ENCODE measurements at places on chromosomes 16 and 17.

DNA sequence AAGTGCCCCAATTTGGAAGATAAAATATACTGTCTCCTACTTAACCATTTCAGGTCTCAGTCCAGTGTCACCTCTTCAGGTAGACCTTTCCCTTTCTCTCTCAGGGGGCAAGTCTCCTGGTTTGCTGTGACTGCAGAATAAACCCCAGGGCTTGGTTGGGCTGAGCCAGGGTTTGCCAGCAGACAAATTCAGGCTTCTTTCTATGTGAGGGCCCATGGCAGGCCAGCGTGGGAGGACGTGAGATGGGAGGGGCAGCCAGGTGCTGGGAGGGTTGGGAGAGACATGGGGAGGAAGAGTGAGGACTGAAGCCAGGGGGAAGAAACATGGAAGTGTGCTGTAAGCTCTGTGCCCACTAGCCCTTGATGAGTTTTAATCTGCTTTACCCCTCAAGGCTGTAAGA is 163.2 kb downstream of the SPECC1 start:
- no peak for DNase-seq

- no peak for DNase-seq
Observed at GRCh38 chr16:54277845-54278703, 8.5 kb downstream of the IRX3 start.

- no peak for DNase-seq
Observed at GRCh38 chr17:50269477-50270434, 4.5 kb upstream of the TMEM92 start.

DNA sequence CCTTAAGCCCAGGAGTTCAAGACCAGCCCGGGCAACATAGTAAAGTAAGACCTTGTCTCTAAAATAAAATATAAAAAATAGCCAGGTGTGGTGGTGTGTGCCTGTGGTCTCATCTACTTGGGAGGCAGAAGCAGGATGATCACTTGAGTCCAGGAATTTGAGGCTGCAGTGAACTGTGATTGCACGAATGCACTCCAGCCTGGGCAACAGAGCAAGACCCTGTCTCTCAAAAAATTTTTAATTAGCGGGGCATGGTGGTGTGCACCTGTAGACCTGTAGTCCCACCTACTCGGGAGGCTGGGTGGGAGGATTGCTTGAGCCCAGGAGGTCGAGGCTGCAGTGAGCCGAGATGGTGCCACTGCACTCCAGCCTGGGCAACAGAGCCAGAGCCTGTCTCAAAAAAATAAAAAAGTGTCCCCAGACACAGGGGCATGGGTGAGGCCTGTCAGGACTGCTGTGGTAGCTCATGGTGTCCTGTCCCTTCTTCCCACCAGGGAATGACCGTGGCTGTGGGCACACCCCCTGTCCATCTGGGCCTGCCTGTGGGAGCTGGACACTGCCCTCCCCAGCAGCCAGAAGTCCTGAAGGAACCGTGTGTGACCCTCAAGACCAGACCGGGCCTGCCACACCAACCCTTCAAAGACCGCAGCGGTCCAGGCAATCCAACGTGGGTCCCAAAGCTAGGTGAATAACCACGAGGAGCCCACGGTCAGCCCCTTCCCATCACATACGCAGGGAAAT is 30.8 kb upstream of the GAA start:
- no peak for DNase-seq

DNA sequence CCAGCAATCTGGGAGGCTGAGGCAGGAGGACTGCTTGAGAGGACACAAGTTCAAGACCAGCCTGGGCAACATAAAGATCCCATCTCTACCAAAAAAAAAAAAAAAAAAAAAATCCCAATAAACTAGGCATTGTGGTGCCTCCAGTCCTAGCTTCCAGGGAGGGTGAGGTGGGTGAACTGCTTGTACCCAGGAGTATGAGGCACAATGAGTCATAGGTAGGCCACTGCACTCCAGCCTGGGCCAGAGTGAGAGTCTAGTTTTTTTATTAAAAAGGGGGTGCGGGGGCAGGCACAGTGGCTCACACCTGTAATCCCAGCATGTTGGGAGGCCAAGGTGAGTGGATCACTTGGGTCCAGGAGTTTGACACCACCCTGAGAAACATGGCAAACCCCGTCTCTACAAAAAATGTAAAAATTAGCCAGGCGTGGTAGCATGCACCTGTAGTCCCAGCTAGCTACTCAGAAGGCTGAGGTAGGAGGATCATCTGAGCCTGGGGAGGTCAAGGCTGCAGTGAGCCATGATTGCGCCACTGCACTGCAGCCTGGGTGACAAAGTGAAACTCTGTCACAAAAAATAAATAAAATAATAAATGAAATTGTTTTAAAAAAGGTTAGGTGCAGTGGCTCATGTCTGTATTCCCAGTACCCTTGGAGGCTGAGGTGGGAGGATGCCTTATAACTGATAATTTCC is 7.8 kb upstream of the CHST6 start:
- no peak for DNase-seq

DNA sequence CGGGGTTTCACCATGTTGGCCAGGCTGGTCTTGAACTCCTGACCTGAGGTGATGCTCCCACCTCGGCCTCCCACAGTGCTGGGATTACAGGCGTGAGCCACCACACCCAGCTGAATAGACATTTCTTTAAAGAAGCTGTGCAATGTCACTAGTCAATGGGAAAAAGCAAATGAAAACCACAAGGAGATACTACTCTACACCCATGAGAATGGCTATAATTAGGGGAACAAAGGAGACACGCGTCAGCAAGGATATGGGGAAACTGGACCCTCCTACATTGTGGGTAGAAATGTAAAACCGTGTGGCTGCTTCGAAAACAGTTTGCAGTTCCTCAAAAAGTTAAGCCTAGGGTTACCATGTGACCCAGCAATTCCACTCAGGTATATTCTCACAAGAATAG is 103.4 kb downstream of the VPS53 start:
- DNase-seq = no peak

DNA sequence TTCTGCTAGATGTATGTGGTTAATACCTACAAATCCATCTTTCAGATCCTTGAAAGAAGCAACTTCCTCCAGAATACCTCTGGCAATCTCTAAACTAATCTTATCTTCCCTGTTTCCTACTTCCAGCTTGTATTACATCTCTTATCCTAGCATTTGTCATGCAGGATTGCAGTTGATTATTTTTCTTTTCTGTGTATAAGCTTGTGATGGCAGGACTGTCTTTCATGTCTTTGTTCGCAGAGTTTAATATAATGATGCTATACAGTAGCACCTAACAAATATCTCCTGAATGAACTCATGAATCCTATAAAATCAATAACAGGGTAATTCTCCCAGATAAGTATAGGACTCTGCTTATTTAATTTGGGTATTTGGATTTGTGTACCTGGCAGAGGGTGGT is 12.2 kb upstream of the UBE2G1 start:
- DNase-seq = no peak

DNA sequence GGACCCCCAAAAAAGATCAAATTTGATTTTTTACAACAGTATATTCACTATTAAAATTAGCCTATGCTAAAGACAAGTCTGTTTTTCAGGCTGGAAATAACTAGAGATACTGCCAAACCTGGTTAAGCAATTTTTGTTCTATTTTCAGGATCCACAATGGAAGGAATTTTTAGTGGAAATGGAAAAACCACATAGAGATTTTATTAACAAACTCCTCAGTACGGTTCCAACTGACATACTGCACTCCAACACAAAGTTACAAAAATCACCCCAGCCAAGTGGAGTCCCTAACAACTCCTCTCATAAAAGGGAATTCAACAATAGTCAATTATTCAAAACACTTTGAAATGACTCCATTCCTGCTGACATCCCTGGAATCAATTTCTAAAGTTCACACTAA is 101.6 kb upstream of the TOB1 start:
- DNase-seq = no peak

GRCh38 chr16:72270531-72270930 is 98.6 kb upstream of the PMFBP1 start:
- no peak for DNase-seq

DNA sequence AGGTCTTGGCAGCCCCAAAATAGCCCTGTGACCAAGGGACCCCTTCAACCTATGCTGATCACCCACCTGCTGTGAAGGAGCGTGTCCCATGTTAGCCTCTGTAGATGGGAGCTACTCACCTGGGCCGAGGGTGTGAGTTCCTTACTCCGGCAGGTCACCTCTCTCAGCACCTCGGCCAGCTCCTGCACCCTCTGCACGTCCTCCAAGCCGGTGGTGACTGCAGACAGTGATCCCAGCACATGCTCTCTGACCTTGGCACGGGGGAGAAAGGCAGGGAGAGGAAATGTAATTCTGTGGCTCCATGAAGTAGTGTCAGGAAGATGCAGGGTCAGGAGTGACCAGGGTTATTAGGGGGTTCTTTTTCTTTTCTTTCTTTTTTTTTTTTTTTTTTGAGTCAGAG is 67.7 kb upstream of the BCO1 start:
- no peak for DNase-seq

DNA sequence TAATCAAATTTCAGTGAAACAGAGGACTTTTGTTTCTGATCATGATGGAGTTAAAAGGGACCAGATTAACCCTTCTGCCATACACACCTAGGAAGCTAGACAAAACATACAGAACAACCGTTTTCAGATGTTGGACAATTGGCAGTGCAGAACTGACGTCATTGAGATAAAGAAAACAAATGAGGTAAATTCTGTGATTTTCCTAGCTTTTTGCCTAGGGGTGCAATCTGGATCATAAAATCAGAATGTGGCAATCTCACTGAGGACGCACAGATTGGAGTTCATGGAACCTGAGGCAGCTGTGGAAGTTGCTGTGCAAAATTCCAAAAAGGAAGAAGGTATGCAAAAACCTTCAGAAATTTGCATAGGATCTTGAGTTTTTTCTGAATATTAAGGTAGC is 15.0 kb upstream of the USP32 start:
- DNase-seq = no peak

GRCh38 chr16:74111456-74111982 is 185.1 kb upstream of the PSMD7 start:
- no peak for DNase-seq

DNA sequence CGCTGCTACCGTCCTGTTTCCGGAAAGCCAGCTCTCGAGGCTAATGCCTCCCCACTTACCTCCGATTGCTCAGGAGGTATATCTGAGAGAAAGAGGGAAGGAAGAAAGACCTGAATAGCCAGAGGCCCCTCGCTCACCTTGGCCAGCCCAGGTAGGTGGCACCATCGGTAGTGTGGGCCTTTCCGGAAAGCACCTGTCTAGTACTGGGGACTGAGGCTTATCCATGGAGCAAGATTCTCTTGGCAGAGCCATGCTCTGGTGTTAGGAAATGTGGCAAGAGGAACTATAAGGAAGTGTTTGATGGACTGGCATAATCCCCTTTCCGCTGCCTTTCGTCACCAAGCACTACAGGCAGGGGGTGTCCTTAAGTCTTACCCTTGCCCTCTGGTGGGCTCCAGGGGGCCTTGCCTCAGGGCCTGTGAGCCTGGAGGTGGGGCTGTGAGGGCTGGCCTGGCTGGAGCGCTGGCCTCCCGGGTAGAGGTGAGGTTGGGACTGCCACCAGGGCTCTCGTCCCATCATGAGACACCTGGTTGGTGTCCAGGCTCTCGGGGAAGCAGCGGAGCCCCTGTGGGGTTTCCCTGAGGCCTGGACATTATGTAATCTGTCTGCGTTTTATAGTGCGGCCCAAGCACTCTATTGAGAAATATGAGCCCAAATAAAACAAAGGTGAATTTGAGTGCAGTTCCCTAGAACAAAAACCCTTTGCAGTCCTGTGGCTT is 2.9 kb downstream of the CMIP start:
- DNase-seq = no peak

GRCh38 chr16:82784573-82784968 is 157.8 kb downstream of the CDH13 start:
- DNase-seq = no peak
